Stimulated activated CD4-positive, alpha-beta T cell treated with anti-CD3 and anti-CD28 coated beads, Interleukin-12 subunit alpha, Interleukin-12 subunit beta, amount 100 ng/mL, for 24 hours (primary cell): ENCODE measurements at places on chromosomes 5 and 9.

DNA sequence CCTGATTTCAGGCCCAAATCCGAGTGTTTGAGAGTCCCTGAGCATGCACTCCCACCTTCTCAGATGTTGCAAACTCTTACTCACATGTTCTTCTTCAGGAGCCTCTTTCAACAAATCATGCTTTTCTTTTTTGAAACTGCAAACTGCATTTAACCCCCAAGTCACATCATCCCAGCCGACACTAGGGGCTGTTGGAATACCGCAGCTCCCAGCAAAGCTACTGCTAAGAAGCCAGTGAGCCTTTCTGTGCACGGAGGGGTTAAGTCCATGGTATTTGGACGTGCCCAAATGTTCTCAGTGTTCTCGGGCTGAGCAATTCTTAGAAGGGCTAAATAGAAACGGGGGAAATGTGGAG, 282.9 kb downstream of the NFIB start:
- DNase-seq = no peak

DNA sequence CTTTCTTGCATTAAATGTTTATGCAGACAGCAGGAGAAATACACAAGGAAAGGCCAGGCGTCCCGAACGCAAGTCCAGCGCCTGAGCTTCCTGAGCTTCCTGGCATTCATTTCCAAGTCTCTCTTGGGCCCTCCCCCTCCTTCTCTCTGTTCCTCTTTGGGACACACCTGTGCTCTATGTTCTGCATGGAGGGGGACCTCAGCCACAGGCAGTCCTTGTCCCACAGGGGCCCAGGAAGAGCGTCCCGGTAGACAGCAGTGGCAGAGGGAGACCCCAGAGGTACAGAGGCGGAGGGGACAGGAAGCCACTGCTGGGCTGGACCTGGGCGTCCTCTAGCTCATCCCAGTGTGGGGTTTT, 221.3 kb downstream of the C9orf50 start:
- DNase-seq = no peak

- DNase-seq = no peak
Measured at GRCh38 chr9:107439991-107440456, 49.5 kb downstream of the KLF4 start.

- DNase-seq = no peak
Measured at GRCh38 chr9:98150721-98151120, 31.7 kb upstream of the TRIM14 start.

DNA sequence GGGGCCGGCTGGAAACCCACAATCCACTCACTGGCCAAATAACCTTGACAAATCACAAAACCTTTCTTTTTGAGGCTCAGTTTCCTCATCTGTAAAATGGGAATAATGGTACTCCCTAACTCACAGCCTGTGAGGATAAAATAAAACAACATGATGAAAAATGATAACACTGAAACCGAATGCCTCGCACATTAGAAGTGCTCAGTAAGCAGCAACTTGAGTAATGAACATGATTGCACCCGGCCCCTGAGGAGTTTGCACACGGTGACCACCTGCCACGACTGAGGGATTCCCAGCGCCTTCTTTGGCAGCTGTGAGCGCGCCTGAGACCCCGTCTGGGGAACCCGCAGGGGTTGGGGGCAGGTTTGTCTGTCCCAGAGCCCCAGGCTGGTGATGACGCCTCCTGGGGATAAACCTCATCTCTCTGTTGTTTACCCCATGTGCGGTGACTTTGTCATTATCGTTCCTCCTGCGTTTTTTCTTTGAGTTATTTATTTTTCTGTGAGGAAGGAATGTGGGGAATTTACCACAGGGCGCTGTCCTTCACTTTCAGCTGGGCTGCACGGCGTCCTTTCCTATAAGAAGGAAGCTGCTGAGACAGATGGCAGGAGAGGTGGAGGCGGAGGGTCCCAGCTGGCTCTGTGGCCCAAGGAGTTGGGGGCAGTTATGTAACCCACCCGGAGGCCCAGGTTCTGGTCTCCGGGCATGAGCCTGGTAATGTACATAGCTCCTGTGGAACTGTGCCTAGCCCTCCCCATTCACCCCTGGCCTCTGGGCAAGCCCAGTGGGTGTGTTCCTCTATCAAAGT, 3.0 kb upstream of the SYNPO start:
- DNase-seq = no peak

DNA sequence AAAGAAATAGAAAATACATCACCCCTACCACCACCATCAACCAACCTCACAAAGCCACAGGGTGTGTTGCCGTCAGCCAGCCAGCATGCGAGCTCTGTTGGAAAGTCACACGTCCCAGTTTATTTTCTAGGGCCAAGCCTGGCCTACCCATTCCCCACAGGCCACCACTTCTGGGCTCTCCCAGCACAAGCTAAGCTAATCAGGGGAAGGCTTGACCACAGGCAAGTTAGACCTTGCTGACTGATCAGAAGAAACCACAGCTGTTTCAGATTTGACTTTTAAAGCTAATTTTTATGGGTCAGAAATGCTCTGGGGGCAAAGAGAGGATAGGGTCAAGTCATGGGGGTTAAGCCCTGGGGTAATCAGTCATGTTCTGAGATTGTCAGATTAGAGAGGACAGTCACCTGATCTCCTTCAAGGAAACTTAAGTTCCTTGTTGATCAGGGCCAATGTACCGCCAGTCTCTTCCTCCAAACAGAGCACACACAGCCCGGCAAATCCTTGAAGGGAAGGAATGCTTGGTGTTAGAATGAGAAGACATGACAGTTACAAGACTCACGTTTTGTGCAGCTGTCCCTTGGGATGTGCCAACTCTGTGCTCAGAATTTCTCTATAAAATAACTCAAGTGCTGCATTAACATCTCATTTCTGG, 7.6 kb downstream of the SHB start:
- no peak for DNase-seq

DNA sequence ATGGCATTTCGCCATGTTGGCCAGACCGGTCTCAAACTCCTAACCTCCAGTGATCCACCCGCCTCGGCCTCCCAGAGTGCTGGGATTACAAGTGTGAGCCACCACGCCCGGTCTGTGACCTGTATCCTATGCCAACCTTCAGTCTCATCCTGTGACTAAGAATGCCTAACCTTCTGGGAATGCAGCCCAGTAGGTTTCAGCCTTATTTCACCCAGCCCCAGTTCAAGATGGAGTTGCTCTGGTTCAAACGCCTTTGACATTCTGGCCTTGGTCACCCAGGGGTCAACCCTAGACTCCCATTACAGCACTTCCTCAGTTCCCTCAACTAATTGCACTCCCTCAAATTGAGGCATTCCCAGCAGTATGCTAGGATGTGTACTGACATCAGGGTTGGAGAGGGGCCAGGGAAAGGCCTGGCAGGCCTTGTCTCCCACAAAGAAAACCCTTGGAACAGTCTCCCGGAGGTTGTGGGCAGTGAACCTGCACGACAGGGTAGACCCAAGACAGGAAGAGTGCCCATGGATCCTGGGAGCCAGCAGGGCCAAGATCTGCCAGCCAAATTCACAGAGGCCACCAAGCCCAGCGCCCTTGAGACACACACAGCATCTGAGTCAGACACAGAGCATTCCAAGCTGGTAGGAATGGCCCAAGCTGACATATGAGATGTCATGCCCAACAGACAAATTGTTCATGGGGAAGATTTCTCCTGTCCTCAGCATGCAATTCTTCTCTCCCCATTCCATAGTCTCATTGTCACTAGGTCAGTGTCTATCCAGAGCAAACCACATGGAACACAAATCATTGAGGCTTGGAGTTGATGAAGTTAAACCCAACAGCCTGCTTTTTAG, 24.9 kb upstream of the SMU1 start:
- DNase-seq = no peak

- DNase-seq = no peak
Measured at GRCh38 chr5:11104210-11104609, 343.2 kb upstream of the DAP start.

- no peak for DNase-seq
Measured at GRCh38 chr9:74132986-74133385, 364.1 kb upstream of the RORB start.

DNA sequence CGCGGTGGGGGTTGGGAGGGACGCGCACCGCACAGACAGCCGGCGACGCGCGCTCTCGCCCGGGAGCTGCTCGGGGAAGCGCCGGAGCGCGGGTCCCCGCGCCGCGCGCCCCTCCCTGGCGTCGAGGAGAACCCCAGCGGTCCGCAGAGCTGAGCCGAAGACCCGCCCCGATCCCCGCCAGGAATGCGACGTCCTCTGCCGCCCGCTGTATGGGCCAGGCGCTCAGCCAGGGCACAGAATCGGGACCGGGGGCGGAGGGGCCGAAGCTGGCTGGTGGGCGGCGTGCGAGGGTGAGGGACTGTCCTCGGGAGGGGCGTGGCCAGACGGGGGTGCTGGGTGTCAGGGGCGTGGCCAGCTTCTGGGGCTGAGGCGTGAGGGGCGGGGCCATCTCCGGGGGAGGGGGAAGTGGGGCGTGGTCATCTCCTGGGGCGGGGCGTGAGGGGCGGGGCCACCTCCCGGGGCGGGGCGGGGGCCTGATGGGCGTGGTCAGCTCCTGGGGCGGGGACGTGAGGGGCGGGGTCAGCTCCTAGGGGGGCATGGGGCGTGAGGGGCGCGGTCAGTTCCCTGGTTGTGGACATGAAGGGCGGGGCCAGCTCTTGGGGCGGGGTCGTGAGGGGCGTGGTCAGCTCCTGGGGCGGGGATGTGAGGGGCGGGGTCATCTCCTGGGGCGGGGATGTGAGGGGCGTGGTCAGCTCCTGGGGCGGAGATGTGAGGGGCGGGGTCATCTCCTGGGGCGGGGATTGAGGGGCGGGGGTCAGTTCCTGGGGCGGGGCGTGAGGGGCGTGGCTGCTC, 965 bp downstream of the PTGDS start:
- DNase-seq = peak; percentile 55

DNA sequence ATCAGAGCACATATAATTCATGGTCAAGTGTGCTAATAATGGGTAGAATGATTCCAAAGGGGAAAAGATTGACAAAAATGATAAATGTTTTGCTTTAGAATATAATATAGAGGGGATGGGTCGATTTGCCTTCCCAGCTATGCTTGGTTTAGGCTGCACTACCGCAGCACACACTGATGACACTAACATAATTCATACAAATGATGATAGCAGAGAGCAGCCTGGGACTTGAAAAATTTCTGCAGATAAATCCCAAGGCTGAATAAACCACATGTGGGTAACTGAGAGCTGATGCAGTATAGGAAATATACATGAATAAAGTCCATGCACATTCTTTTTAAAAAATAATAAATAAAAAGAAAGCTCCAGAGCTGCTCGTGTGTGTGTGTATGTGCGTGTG, 54.5 kb downstream of the EFNA5 start:
- DNase-seq = no peak

DNA sequence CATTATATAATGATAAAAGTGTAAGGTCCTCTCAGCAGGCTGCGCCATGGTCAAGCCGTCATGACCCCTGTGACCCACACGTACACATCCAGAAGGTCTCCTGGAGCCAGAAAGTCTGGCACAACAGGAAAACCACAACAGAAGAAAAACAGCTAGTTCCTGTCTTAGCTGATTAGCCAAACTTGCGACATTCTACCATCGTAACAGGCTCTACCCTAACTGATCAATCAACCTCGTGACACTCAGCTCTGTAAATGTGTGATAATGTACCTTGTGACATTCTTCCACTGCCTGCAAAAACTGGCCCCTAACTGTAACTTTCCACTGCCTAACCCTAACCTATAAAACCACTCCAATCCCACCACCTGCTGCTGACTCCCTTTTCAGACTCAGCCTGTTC, 316.4 kb upstream of the TUSC1 start:
- DNase-seq = no peak

DNA sequence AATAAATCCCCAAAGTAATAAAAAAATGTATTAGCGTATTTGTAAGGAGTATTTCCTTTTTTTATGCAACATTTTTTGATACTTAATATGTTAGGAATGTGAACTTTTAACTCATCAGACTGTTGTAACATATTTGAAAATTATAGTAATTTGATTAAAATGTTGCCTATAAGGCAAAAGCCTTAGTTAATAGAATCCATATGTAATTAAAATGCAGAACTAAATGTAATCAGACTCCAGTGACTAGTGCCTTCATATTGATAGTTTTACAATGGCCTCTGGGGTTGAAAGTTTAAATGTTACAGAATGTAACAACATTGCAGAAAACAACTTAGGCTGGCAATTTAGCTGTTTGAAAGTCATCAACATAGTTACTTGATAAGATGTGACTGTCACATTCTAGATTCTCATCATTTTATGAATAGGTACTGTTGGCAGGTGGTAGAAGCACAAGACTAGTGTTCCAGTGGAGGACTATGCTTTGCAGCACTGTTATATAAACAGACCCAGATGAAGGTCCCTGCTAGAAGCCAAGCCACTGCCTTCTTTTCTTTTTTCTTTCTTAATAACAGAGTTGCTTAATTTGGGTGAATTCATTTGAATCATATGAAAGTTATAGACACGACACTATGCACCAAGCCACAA, 382.9 kb downstream of the CCDC171 start:
- no peak for DNase-seq

DNA sequence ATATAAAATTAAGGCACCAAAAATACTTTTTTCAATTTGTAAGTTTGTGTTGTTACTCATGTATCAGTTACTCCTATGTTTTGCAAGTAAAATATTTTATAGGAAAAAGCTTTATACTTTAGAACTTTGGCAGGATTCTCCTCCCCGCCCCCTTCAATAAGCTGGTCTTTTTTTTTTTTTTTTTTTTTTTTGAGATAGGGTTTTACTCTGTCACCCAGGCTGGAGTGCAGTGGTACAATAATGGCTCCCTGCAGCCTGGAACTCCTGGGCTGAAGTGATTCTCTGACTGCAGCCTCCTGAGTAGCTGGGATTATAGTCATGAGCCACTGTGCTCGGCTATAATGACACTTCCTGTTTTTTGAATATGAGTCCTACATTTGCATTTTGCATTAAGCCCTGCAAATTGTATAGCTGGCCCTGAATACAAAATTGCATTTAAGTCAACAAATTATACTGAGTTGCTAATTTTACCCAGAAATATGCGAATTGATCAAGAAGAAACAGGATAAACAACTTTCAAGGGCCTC, 192.9 kb downstream of the PIK3R1 start:
- no peak for DNase-seq

- no peak for DNase-seq
Measured at GRCh38 chr9:134949681-134950385, 32.1 kb upstream of the FCN1 start.

GRCh38 chr9:108039012-108039411, 549.4 kb upstream of the KLF4 start:
- no peak for DNase-seq

DNA sequence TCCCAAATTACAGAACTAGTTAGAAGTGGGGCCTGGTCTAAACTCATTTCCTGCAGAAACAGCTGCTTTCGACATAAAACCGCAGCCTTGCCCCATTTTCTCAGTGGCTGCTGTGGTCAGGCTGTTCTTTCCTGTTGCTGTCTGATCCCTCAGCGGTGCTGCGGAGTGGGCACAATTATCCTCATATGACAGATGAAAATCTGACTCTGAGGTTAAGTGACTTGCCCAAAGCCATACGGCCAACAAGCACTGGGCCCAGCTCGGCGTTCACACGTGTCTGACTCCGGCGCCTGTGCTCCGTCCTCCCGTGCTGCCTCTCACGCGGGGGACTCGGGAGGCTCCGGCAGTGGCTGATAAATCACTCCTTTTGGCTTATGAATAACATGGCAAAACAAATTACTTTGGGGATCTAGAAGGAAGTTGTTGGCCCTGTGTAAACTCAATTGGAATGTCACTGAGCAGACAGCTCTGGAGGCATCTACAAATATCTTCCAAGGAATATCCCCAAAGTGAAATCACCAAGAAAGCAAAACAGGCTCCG, 142.6 kb upstream of the LMX1B start:
- DNase-seq = peak; percentile 76
